ENCODE measurements at places on chromosomes 6 and 20. TPM values are rescaled to one million over a fixed set of nuclear protein-coding genes. Genes with fewer than 3 reads are reported as not detected.

GRCh38 chr6:25463441-25463840, 184.3 kb downstream of the CARMIL1 start:
- H3K27me3 ChIP-seq, result no peaks in the 10 kb centered on the region
- no peak overlapping the region for H3K4me3 ChIP-seq
- no peak overlapping the region for H3K27ac ChIP-seq
- H3K4me1 ChIP-seq, result no peaks in the 10 kb centered on the region
- DNase-seq, result no peak

- no peaks in the 10 kb centered on the region for H3K27me3 ChIP-seq
- H3K4me3 ChIP-seq, result no peak overlapping the region
- no peaks in the 10 kb centered on the region for H3K4me1 ChIP-seq
These were observed 204.9 kb upstream of the ID4 start for GRCh38 chr6:19632230-19632629.

DNA sequence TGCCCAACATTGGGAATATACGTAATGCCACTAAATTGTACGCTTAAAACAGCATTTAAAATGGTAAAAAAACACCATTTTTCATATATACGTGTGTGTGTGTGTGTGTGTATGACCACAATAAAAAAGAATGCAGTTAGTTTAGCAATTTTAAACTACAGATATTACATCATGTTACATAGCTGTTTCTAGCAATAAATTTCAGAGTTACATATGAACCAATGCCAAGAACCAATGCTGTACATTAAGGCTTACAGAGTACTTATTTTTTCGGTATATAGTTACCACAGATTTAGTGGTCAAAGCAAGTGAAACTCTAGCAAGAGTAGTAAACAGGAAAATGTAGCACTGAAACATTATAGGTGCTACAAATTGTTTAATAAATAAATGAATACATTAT, 119.3 kb downstream of the PDE10A start:
- no peaks in the 10 kb centered on the region for H3K36me3 ChIP-seq
- H3K27ac ChIP-seq, result no peak overlapping the region
- DNase-seq, result no peak
- H3K27me3 ChIP-seq, result no peaks in the 10 kb centered on the region
- H3K4me1 ChIP-seq, result no peaks in the 10 kb centered on the region

DNA sequence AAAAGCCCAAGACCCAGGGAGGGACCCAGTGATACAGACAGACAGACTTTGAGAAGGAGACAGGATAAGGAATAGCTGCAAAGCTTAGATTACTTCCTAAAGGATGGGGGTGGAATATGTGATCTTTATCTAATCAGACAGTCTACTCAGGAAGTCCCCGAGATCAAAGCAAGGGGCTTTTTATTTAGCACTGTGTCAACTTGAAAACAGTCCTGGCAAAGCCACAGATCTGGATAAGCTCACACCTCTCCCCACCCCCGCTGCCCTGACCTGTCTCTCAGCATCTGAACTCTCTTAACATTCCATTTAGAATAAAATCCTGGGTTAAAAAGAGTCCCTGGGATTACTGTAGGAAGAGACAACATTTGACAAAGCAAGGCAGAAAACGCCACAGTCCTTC, 101.5 kb downstream of the ISM1 start:
- H3K27me3 ChIP-seq, result peaks cover 12% of the 10 kb centered on the region
- H3K36me3 ChIP-seq, result no peaks in the 10 kb centered on the region
- no peak overlapping the region for H3K4me3 ChIP-seq
- DNase-seq, result no peak
- no peaks in the 10 kb centered on the region for H3K4me1 ChIP-seq

GRCh38 chr6:4093288-4093687, 14.4 kb upstream of the FAM217A start:
- H3K27me3 ChIP-seq, result peaks cover 2% of the 10 kb centered on the region
- H3K4me3 ChIP-seq, result no peak overlapping the region
- DNase-seq, result no peak
- no peaks in the 10 kb centered on the region for H3K4me1 ChIP-seq
- no peaks in the 10 kb centered on the region for H3K36me3 ChIP-seq
- no peak overlapping the region for H3K27ac ChIP-seq

- no peak overlapping the region for H3K4me3 ChIP-seq
- DNase-seq, result no peak
- peaks cover 4% of the 10 kb centered on the region for H3K4me1 ChIP-seq
- H3K27ac ChIP-seq, result no peak overlapping the region
These were observed 164.8 kb upstream of the SGK1 start for GRCh38 chr6:134482593-134483270.

GRCh38 chr6:163243692-163244589, 170.6 kb upstream of the QKI start:
- no peaks in the 10 kb centered on the region for H3K36me3 ChIP-seq
- H3K27ac ChIP-seq, result no peak overlapping the region
- DNase-seq, result no peak
- H3K4me3 ChIP-seq, result no peak overlapping the region
- H3K27me3 ChIP-seq, result no peaks in the 10 kb centered on the region
- no peaks in the 10 kb centered on the region for H3K4me1 ChIP-seq

DNA sequence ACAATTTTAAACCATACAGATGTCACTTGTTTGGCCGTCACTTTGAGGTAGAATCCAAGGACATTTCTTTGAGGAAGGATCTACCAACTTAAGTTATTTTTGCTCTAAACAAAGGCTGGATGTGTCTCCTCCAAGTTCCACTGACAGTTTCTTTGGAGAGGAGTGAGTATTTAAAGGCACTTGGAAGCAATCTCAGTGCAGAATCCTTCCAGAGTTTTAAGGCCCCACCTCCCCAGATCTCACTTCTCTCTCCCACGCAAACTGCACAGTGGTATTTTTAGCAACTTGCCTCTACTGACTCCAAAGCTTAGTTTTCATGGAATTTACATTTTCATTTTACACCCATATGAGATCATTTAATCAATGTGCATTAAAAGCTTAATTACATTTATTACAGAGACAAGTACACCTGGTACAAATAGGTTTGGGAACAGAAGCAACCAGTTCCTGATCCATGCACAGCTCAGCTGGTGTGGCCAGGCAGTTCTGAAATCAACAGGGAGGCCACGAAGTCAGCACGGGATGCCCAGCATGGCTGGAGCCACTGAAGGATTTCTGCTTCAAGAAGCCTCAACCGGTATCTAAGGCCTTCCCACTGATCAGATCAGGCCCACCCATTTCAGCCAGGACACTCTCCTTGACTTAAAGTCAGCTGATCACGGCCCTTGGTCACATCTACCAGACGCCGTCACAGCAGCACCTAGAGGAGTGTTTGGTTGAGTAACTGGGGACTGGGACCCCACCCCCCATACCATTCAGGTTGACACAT, 109.8 kb downstream of the SYCP2 start:
- no peaks in the 10 kb centered on the region for H3K36me3 ChIP-seq
- H3K27ac ChIP-seq, result no peak overlapping the region

DNA sequence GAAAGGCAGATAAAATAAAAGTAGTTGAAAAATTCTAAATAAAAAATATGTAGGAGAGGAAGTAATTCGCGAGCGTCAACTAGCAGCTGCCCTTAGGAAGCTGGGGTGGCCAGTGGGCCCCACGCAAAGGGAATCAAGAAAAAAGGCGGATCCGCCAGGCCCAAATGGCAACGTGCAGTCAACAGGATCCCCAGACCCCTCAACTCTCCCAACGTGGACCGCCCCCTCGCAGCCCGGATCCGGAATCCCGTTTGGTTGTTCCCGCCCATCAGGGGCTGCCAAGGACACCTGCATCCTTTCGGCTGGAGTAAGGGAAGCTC, 296 bp downstream of the DZANK1 start:
- no peaks in the 10 kb centered on the region for H3K27me3 ChIP-seq
- DNase-seq, result no peak
- peaks cover 7% of the 10 kb centered on the region for H3K36me3 ChIP-seq
- H3K4me1 ChIP-seq, result peaks cover 30% of the 10 kb centered on the region

- no peaks in the 10 kb centered on the region for H3K36me3 ChIP-seq
- H3K27ac ChIP-seq, result no peak overlapping the region
These were observed 475.2 kb upstream of the EPHA7 start for GRCh38 chr6:93894521-93894920.

- no peak overlapping the region for H3K4me3 ChIP-seq
- H3K27ac ChIP-seq, result no peak overlapping the region
- peaks cover 12% of the 10 kb centered on the region for H3K36me3 ChIP-seq
- no peaks in the 10 kb centered on the region for H3K4me1 ChIP-seq
- no peaks in the 10 kb centered on the region for H3K27me3 ChIP-seq
These were observed 31.2 kb downstream of the NUS1 start for GRCh38 chr6:117706504-117706903.

DNA sequence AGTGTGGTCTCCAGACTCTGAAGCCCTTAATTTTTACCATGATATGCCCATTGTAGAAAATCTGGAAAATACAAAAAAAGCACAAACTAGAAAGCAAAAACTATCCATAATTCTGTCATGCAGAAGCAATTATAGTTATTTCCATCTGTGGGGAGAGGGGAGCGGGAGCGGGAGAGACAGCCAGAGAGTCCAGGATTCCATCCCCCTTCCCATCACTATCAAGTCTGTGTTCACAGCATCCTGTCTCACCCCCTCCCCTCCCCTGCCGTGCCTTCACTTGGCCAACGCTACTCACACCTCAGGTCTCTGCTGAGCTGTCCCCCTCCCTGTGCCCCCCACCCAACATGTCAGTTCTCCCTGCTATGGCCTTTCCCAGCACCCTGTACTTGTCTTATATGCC, 14.5 kb downstream of the RIMS4 start:
- no peak overlapping the region for H3K4me3 ChIP-seq
- H3K27me3 ChIP-seq, result peaks cover 8% of the 10 kb centered on the region
- no peak overlapping the region for H3K27ac ChIP-seq
- no peaks in the 10 kb centered on the region for H3K36me3 ChIP-seq

GRCh38 chr6:105272786-105273185, 93.0 kb upstream of the POPDC3 start:
- H3K36me3 ChIP-seq, result peaks cover 23% of the 10 kb centered on the region
- no peak for DNase-seq

- peaks cover 15% of the 10 kb centered on the region for H3K27me3 ChIP-seq
- no peaks in the 10 kb centered on the region for H3K4me1 ChIP-seq
These were observed 182.3 kb downstream of the MTFR2 start for GRCh38 chr6:136067731-136068341.

DNA sequence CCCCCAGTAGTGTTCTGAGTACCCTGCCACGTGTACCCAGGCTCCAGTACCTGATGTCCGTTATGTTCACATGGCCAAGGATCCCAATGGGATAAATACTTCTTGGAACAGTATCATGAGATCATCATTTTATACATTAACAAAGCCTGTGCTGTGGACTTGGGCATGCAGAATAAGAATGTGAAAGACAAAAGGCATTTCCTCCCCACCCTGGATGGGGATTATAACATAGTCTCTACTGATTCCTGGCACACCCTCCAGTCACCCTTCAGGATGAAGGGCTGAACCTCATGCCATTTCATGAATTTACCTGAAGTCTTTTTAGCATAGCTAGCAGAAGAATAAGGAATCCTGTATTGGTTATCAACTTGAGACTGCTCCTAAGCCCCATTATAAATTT, 2.8 kb downstream of the TNFRSF21 start:
- H3K27ac ChIP-seq, result no peak overlapping the region
- H3K4me1 ChIP-seq, result peaks cover 9% of the 10 kb centered on the region
- H3K27me3 ChIP-seq, result peaks cover 48% of the 10 kb centered on the region
- DNase-seq, result no peak
- no peaks in the 10 kb centered on the region for H3K36me3 ChIP-seq

DNA sequence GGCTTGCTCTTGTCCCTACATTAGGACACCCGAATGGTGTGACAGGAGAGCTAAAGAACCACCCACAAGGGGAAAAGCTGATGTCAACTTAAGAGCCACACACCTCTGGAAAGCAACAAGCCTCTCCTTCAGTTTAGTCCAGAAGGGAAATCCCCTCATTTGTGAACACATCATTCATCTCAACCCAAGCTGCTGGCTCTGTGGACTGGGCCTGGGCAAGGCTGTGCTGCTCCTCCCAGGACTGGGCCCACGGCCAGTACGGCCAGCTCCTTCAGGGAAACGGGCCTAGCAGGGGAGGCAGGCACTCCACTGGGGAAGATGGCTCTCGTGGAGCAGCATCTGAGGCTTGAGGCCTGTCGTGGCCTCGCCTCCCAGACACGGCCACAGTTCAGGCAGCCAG, 12.8 kb upstream of the SLC4A11 start:
- H3K4me1 ChIP-seq, result peaks cover 8% of the 10 kb centered on the region
- no peak overlapping the region for H3K27ac ChIP-seq
- H3K36me3 ChIP-seq, result no peaks in the 10 kb centered on the region
- DNase-seq, result no peak
- no peak overlapping the region for H3K4me3 ChIP-seq

- no peak for DNase-seq
- H3K36me3 ChIP-seq, result no peaks in the 10 kb centered on the region
- peaks cover 66% of the 10 kb centered on the region for H3K27me3 ChIP-seq
- no peak overlapping the region for H3K27ac ChIP-seq
These were observed 4.8 kb upstream of the BTNL2 start for GRCh38 chr6:32411566-32412327.

DNA sequence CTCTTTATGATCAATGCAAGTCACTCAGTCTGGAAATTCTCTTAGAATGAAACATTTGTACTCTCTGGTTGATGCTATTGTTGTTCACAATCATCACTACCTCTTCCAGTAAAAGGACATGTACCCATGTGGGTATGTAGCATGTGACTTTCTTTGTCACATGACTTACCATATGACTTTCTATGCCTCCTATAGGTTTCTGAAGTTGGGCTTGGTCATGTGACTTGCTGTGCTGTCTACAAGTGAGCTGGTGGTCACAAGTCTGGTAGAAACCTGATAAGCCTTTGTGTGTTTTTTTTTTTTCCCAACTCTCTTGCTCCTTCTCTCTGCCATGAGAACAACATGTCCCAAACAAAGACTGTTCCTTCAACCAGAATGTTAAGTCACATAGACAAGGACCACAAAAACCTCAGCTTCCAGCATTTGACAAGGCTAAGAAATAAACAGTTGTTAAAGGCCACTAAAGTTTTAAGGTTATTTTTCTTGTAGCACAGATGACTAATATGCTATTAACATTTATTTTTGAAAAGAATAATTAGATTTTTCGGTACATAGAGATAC, 379.2 kb upstream of the SLC35B3 start:
- no peaks in the 10 kb centered on the region for H3K27me3 ChIP-seq
- H3K36me3 ChIP-seq, result no peaks in the 10 kb centered on the region
- no peaks in the 10 kb centered on the region for H3K4me1 ChIP-seq
- no peak for DNase-seq

GRCh38 chr20:64188682-64189529, 24.7 kb downstream of the MYT1 start:
- H3K27me3 ChIP-seq, result peaks cover 4% of the 10 kb centered on the region
- H3K4me3 ChIP-seq, result no peak overlapping the region
- peaks cover 15% of the 10 kb centered on the region for H3K4me1 ChIP-seq
- DNase-seq, result no peak
- H3K36me3 ChIP-seq, result peaks cover 3% of the 10 kb centered on the region

The SCGN gene
- total RNA-seq, result not detected

The CHRNA4 gene
- total RNA-seq, result not detected

The LHFPL5 gene
- total RNA-seq, result not detected

The TOX2 gene
- total RNA-seq, result 4.4 TPM

The PCMTD2 gene
- 50.7 TPM for total RNA-seq

The DBNDD2 gene
- total RNA-seq, result 11.4 TPM

The NCOA6 gene
- total RNA-seq, result 29.8 TPM

The TMEM200A gene
- 3.0 TPM for total RNA-seq

The PRICKLE4 gene
- total RNA-seq, result not detected

The PFDN4 gene
- total RNA-seq, result 28.1 TPM

The LY86 gene
- 1.7 TPM for total RNA-seq
